ENCODE measurements at places on chromosomes 1 and 21.

GRCh38 chr1:12376236-12377045, 146.6 kb downstream of the VPS13D start:
- no peak for DNase-seq

GRCh38 chr1:201090541-201090940, 21.7 kb downstream of the CACNA1S start:
- DNase-seq: no peak

GRCh38 chr1:155645648-155646047, 35.6 kb downstream of the MSTO1 start:
- no peak for DNase-seq

- no peak for DNase-seq
Observed at GRCh38 chr1:44566281-44567046, 107.8 kb downstream of the TMEM53 start.

DNA sequence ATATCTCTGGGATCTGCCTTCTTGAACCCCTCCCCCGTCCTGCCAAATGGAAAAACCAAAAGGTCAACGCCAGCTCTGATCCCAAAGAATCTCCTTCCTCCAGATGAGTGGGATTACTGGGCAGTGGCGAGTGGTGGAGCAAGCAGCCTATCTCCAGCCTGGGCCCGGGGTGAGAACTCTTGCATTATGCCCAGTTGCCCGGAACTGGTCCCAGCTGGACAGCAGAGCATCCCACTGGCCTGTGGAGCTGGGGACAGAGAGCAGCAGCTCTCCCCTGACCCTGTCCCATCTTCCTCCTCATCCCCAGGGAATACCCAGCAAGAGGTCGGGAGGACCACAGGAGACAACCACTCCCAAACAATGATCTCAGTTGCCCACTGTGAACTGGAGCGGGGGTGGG, 130.5 kb downstream of the TMEM53 start:
- no peak for DNase-seq

DNA sequence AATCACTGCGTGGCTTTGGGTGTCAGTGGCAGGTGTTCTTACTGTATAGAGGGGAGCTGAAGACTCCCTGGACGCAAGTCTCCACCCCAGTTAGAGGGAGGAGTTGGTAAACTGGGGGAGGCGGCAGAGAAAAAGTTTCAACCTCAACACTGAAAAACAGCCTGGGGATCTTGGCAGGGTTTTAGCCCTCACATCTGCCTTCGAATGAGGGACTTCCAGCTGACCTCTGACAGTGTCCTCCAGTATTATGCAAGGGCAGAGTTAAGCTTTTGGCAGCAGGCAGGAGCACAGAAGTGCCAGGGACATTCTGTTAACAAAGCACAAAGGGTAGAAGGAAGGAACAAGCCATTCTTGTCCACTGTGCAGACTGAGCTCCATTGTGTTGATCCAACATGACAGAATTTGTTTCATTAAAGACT, 41.2 kb upstream of the RAB4A start:
- no peak for DNase-seq

Measured in stimulated activated effector memory CD8-positive, alpha-beta T cell treated with anti-CD3 and anti-CD28 coated beads, Interleukin-12 subunit alpha, Interleukin-12 subunit beta, amount 100 ng/mL, for 72 hours (primary cell).